AG20443 (cell line): ENCODE measurements at places on chromosomes 4 and X.

DNA sequence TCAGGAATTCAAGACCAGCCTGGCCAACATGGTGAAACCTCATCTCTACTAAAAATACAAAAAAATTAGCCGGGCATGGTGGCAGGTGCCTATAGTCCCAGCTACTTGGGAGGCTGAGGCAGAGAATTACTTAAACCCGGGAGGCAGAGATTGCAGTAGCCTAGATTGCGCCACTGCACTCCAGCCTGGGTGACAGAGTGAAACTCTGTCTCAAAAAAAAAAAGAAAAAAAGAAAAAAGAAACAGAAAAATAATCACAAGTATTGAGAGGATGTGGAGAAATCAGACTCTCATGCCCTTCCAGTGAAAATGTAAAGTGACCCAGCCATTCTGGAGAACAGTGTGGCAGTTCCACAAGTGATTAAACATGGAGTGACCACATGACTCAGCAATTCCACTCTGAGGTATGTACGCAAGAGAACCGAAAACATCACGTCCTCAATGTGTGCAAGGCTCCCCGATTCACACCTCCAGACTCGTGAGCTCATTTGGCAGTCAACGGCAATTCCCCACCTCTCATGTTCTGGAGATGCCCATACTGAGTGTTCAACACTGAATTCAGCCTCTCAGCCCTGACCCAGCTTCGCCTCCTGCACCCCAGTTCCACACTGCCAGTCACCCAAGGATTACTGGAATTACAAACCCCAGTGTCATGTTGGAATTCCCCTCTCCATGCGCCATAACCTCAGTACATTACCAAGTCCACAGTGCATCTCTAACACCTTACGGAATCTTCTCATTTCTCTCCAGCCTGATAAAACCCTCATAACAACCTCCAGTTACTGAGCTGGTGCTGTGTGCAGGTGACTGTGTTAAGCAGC is 21.1 kb downstream of the ACOX3 start:
- DNase-seq, result no peak

DNA sequence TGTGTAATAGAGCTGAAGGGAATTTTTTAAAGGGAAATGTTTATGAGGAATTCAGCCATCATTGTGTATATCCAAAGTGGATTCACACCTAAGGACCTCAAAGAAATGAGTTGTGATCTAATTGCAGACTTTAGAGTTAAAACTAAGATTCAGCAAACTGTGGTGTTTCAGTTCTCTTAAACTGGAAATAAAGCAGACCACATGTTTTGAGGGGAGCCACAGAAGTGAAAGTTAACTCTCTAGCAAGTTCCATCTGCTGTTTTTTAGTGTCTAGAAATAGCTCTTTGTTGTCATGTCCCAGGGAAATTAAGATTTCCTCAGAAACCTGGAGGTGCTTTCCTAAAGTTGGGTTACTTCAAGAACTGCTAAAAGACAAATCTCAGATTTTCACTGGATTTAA is 97.3 kb upstream of the DDX3X start:
- no peak for DNase-seq

DNA sequence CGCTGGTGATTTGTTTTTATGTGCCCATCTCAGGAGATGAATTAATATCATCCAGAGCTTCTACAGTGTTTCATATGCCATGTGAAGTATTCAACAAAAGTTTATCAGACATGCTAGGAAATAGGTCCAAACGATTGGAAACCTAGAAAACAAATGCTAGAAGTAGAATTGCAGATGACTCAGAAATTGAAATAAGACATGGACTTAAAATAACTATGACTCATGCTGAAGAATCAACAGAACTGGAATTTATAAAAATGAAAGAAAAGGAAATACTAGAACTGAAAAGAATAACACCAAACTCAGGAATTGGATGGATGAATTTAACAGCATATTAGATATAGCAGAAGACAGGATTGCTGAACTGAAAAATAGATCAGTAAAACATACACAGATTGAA is 172.7 kb upstream of the GIMD1 start:
- DNase-seq, result peak; percentile 55

- DNase-seq, result peak; percentile 88
Measured at GRCh38 chrX:48508400-48509244, at the start of gene PORCN. Gene PORCN (plus strand): TSS chrX:48508992. CDS start chrX:48509821, 829 bp downstream.

DNA sequence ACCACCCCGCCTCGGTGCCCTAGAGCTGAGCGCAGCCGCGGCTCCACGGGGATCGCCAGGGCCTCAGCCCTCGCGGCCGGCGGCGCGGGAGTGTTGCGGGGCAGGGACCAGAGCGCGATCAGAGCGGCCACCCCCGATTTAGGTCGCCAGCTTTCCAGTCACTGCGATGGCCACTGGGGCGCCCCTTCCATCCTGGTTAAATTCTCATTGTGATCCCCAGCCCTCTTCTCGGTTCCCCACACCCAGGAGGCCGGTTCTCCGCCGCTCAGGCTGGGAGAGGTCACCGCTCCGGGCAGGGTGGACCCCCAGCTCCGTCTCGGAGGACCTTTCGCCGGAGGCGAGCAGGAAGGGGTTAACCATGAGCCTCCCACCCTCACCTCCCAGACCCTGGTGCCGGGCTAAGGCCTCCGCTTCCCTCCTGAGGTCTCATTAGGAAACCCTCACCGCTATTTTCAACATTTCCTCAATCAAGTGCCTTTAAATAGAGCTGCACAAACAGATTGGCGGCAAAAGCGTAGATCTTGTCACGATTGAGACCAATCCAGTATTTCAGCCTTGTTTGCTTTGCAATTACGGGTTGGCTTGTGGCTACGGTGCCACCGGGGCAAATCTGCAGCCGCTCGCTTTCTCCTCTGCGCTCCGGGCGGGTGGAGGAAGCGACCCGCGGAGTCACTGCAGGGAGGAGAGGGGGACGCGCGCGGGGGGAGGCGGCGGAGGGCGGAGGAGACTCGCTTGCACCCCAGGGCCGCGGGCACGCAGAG is 8.3 kb upstream of the HAND2 start:
- DNase-seq, result peak; percentile 51

GRCh38 chrX:72060196-72060920 is 71.4 kb downstream of the RTL5 start:
- DNase-seq, result no peak

GRCh38 chr4:76872556-76872955 is 25.4 kb downstream of the SOWAHB start:
- no peak for DNase-seq

- no peak for DNase-seq
Measured at GRCh38 chrX:153102418-153102817, 30.2 kb downstream of the PNMA6A start.

GRCh38 chr4:134883831-134884449 is 682.4 kb upstream of the PABPC4L start:
- no peak for DNase-seq

DNA sequence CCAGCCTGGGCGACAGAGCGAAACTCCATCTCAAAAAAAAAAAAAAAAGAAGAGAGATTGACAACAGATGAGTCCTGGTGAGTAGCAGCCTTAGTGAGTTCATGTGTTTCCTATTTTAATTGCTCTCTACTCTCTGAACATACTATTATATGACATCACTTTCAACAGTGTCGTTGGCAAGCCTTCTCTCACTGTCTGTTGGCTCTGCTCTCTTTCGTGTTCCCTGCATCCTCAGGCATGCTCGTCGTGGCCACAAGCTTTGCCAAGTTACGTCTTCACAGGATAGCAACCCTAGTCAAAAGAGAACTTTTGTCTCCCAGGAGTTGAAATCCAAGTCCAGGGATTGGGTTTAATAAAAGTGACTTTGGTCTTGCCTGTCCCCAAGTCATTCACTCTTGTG is 117.1 kb upstream of the EGFL6 start:
- DNase-seq, result peak; percentile 27

- no peak for DNase-seq
Measured at GRCh38 chrX:76439188-76439587, 11.7 kb downstream of the MAGEE1 start.

- DNase-seq, result no peak
Measured at GRCh38 chrX:21632027-21632426, 26.1 kb downstream of the KLHL34 start.

GRCh38 chrX:34790026-34790425 is 132.9 kb upstream of the TMEM47 start:
- no peak for DNase-seq

- DNase-seq, result no peak
Measured at GRCh38 chr4:19883841-19884240, 367.9 kb upstream of the SLIT2 start.

- DNase-seq, result no peak
Measured at GRCh38 chr4:109821185-109821584, 5.6 kb downstream of the GAR1 start.

DNA sequence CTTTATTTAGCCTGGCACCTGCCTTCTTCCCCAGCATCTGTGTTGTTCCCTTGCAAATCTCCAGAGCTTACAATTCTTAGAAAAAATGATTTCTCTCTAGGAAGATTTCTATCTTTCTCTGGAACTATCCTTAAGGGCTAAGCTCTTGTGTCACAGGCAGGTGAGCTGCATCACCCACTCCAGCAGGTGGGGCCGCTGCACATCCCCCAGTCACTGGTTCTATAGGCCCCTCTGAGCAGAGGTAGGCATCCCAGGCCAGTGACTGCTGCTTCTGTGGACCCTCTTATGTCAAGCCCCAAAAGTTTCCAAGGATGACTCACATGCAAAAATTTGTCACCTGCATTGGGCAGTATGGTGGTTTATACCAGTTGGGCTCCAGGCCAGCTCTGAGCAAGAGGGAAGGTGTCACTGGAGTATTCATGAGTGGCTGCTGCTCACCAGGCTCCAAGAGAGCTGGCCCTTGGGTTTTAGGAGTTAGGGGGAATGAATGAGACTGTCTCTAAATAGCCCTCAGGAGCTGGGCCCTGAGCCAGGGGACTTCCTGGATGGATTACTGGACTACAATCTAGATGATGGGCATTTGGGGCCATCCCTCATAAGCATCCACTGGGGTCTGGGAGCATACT is 208.1 kb upstream of the EOLA2 start:
- no peak for DNase-seq

DNA sequence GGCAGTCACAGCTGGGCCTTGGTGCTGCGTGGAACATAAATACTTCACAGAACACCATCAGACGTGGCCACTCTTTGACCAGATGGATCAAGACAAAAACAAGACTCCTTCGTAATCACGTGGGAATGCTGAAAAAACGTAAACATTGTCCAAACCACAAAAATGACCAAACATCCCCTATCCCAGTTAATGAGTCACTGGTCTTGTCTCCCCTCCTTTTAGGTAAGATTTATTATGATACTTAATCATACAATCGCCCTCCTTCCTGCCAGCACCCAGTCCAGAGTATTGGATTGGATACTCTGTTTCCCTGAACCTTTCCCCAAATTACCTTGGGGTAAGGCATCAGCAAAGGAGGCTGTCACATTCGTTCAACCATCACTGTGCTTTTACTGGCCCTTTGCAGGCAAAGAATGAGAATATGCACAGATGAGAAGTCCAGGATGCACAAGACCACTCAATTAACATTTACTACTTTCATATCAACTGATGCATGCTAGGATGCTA is 601 bp upstream of the TCEANC start:
- peak; percentile 34 for DNase-seq

DNA sequence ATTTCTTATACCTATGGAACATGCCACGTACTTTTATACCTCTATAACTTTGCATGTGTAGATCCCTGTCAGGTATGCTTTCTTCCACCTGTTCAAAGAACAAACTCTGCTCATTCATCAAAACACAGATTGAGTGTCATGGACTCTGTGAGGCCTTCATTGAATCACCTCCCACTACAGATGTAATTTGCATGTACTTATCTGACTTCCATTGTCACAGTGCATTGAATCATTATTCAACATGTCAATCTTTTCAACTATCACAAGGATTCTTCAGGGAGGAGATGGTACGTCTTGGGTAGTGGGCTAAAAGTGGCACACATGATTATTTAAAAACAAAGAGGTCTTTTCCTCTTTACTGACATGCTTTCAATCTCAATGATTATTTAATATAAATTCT is 24.1 kb downstream of the SPOCK3 start:
- DNase-seq, result no peak

DNA sequence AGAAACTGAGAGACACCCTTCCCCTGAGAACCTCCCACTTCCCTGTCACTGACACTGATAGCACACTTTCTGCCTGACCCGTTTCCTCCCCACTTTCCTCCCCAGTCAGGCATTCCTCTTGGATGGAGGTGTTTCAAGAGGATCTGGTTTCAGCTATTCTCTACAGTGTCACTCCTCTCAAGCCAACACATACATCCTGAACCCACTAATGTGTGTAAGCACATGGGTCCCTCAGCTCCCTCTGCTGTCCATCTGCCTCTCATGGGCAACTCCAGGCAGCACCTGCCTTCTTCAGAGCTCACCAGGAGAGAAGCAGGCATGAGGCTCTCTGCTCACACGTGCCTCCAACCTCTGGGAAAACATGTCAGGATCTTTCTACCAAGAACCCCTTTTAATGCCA is 207.6 kb downstream of the NAF1 start:
- no peak for DNase-seq

GRCh38 chr4:151576627-151577026 is 167.7 kb downstream of the FHIP1A start:
- DNase-seq, result no peak

DNA sequence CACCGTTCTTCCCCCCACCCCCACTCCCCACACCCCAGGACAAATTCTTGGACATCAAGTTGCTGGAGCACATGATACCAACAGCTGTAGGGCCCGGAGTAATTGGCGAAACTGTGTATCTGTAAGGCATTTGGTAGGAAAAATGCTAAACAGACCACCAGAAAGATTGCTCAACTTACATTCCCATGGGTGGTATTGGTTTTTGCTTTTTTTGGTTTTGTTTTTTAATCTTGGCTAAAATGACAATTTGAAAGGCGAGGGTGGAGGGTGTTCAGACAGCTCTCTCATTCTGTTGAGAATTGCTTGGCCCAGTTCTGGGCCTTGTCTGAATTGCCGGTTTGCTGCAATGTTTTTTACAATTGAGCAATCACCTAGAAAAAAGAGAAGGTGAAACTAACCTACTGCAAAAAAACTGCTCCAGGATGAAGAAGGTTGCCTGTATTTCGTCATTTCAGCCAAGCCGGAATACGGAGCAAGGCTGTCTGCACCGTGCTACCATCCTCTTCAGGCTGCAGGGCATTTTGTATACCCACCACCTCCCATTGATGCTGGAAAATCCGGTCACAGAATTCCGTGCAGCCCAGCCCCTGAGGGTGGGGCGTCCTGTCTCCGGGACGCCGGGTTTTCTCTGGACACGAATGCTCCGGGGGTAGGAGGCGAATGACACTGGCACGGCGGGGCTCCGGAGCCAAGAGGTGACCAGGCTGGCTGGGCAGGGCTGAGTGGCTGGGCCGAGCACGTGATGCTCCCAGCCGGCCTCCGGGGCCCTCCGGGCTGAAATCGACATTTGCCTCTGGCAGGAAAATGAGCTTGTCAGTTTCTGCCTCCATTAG is at the start of gene CLCN4:
CLCN4 (plus strand) TSS at position 777 of the 833 bp plus-strand sequence. CDS start 28,058 bp downstream, outside the sequence.
- peak; percentile 69 for DNase-seq

DNA sequence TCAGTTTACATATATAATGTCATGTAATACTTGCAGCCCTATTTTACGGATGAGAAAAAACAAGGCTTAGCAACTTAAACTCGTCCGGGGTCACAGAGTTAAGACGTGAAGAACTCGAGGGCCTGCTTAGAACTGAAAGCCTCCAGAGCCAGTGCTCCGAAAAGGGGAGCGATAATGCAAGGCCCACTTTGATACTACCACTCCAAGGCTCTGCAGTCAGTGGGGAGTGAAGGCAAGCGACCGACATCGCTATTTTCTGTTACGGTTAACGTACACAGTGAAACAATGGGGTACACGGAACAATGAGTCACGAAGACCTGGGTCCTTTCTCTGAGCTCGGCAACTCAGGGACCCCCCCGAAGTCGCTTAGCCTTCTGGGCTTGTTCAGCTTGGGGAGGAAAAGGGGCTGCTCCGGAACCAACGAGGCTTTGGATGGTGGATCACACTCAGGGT is 965 bp downstream of the PPA2 start:
- DNase-seq, result no peak

GRCh38 chr4:180009316-180009715 is 2233.9 kb upstream of the TENM3 start:
- no peak for DNase-seq

- no peak for DNase-seq
Measured at GRCh38 chr4:87559090-87559837, 30.1 kb upstream of the SPARCL1 start.
